ENCODE measurements at places on chromosomes 1 and 21. TPM values are rescaled to one million over a fixed set of nuclear protein-coding genes. Genes with fewer than 3 reads are reported as not detected.
A peak's percentile ranks its signal among the peaks of the same experiment; 100 is the strongest.

DNA sequence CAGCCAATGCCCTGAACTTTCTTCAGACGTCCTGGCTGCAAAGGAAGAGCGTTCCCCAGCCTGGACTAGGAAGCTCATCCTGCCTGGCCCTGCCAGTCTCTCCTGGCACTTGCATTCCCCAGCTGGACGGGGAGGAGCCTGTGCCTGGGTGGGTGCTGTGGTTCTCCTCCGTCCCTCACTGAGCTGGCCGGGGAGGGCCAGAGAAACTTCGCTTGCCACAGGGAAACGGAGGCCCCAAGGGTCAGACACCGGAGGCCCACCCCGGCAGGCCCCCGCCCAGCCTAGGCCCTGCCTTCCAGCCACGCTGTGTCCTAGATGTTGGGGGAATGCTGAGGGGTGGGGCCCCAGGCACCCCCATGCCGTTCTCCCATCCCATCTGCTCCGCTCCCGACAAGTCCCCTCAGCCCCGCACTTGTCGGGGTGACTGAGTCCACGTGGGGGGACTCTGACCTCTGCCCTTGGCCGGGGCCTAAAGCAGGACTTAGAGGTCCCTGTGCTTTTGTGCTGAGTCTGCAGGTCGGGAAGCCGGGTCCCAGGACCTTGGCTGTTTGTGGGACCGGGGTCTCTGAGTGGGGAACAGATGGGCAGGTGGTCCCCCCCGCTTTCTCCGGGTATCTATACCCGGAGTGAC lies 4.8 kb downstream of the FTCD start:
- no peak for DNase-seq

DNA sequence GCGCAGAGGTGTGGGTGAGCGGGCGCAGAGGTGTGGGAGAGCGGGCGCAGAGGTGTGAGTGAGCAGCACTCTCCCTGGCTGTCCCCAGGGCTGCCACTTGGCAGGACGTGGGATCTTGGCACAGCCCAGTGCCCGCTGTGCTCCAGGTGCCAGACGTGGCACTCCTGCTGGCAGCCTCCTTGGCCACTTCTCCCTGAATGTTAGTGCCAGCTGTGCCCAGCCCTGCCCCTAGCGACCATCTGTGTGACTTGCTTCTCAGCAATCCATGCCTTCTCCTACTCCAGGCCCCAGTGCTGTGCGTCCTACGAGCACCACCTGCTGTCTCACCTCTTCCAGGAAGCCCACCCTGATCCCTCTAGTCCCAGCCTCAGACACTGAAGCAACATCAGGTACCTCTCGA lies 30.5 kb downstream of the KRTAP10-1 start:
- no peak for DNase-seq

GRCh38 chr1:205775717-205776056 lies 405 bp upstream of the RAB29 start:
- no peak for DNase-seq

DNA sequence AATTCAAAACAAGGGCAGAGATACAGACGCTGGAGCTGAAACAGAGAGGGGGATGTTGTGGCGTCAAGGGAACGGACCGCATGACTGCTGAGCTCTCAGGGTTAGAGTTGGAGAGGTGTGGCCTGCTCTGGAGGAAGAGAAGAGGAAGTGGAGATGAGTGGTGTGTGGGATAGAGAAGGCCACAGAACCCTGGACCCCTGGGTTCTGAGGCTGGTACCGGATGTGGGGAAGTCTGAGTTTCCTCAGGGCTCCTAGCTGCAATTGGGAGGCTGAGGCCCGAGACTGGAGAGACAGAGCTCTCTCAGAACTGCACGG lies 1.8 kb downstream of the BCAN start:
- DNase-seq, result no peak

DNA sequence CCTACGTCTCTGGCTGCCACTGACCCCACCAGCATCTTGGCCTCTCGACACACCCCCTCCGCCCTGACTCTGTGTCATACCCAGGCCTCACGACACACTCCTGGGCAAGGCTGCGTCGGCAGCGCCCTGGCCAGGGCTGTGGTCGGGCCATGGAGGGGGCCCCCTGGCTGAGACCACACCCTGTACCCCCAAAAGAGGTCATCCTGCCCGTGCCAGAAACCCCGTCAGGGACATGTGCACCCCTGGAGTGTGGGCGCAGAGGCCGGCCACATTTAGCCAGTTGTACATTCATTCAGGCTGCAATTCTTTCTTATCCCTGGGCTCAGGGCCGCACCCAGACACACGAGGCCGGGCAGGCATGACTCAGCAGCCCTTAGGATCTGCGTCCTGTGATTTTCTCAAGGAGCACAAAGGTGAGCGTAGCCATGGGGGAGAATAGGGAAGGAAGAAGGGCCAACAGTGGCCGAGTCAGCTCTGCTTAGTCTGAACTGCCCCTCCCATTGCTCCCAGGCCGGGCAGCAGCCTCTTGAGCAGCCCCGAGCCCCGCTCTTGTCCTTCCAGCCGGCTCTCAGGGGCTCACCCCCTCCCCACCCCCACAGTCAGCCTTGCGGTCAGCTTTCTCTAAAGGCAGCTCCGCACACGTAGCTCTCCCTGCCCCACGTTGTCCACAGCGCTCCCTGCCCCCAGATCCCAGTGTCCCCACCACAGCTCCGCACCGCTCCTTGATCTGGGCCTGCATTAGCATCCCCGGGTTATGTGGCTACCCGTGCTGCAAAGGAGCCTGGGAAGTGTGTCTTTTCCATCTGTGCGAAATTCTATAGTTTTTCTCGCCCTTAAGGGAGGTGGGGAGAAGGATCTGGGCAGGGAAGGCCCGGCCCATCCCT lies 7.9 kb downstream of the CSTB start:
- DNase-seq, result peak; percentile 88

- DNase-seq, result no peak
Observed at GRCh38 chr1:46689897-46690296, 18.2 kb downstream of the TEX38 start.

DNA sequence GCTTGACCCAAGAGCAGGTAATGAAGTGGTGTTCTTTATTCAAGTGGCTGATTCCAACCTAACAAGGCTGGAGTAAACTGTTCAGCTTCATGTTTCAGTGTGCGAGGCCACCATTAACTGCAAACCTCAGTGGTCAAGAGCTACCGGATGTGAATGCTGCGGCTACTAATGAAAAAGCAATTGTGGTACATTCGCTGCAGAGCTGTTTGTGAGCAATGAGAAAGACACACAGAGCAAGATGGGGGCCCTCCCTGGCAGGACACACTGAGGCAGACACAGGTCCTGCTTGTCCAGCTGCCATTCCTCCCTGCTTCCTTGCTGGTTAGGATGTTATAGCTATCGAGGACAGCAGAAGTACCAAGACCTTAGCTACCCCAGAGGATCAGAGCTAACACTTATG lies 26.1 kb downstream of the SYF2 start:
- DNase-seq, result no peak

GRCh38 chr21:38433471-38433870 lies 64.8 kb downstream of the ERG start:
- DNase-seq, result no peak

DNA sequence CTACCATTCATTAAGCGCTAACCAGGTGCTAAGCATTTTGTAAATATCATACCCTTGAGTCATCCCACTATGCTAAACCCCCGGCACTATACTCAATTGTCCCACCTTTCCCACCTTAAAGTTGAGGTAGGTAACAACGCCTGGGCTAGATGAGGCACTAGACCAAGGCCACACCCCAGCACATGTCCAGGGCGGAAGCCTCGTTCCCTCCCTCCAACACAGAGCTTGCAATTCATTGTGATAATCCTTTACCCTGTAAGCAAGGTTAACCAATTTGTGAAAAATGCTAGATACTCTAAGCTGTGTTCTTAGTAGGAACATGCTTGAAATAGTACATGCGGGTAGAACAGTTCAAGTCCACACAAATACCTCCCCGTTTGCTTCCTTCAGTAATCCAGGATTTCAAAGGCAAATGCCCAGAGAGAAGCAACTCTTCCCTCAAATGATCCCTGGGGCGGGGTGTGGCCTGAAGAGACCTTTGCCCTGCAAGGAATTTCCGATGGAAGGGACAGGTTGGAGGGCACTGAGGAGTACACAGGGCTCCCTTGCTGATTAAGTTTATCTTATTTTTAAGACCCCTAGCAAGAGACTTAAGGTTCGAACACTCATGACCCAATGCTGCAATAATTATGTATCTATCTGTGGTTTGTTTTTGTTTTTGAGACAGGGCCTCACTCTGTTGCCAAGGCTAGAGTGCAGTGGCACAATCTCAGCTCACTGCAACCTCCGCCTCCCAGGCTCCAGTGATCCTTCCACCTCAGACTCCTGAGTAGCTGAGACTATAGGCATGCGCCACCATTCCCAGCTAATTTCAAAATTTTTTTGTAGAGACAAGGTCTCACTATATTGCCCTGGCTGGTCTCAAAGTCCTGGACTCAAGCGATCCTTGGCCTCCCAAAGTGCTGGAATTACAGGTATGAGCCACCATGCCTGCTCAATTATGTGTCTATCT lies 2.6 kb downstream of the RSPH1 start:
- DNase-seq, result peak; percentile 55

The ZMPSTE24 gene
- 32.6 TPM for polyA plus RNA-seq

The PRKAA2 gene
- polyA plus RNA-seq, result 1.2 TPM

The PCNT gene
- 14.1 TPM for polyA plus RNA-seq

The COG2 gene
- polyA plus RNA-seq, result 25.3 TPM

The SUSD4 gene
- 5.6 TPM for polyA plus RNA-seq
